Stimulated activated CD8-positive, alpha-beta memory T cell treated with anti-CD3 and anti-CD28 coated beads, Interleukin-7, amount 100 ng/mL, for 1 hour (primary cell): ENCODE measurements at places on chromosomes 13 and 19.

DNA sequence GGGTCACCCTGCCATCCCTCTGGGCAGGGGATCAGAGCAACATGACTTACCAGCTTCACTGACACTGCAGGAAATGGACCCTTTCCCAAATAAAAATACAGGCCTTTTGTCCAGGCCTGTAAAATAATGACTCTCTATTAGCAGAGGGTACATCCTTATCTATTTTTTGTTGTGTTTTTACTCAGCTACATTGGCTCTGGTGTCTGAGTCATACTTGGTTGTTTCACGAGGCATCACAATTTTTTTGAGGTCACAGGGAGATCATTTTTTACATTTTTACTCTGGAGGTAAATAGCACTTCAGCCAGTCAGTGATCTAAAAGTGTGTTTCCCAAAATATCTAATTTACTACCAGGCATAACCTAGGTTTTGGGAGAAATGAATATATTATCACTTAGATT is 6.9 kb upstream of the HTR2A start:
- DNase-seq, result no peak

GRCh38 chr13:52945348-52945747 is 83.3 kb upstream of the OLFM4 start:
- no peak for DNase-seq

GRCh38 chr13:96984051-96984508 is 10.2 kb downstream of the OXGR1 start:
- no peak for DNase-seq

GRCh38 chr19:1739960-1740629 is 13.2 kb upstream of the ONECUT3 start:
- no peak for DNase-seq

DNA sequence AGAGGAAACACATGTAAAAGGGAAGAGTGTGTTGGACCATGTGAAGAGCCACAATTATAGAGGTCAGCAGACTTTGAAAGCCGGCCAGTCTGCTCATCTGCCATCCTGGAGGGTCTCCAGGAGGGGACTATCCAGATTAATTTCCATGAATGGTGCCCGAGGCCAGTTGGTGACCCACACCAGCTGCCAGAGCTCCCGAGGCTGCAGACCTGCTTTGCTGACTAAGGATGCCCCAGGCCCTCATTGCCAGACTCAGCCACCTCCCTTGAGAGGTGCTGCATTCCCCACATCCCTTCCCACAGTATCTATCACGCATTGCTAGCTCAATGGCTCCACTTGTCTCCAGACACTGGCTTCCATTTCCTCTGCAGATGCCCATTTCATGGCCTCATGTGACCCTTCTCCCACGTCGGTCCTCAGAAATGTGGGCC is 110.3 kb downstream of the NALCN start:
- no peak for DNase-seq

GRCh38 chr13:41361491-41361890 is 50.4 kb downstream of the NAA16 start:
- no peak for DNase-seq

DNA sequence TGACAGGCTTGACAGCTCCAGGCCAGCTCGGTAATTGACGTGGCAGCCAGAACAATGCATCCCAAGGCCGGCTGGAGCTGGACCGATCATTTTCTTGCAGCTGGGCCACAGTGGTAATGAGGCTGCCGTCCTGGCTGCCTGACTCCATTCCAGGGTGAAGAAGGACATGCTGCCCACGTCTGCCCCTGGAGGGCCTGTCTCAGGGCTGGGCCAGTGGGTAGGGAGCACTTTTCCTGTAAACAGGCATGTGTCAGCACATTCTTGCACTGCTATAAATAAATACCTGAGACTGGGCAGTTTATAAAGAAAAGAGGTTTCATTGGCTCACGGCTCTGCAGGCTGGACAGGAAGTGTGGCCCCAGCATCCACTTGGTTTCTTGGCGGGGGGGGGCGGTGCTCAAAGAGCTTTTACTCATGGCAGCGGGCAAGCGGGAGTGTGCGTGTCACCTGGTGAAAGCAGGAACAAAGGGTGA is 38.1 kb upstream of the KCTD15 start:
- DNase-seq, result no peak

- DNase-seq, result no peak
Observed at GRCh38 chr13:72890546-72890945, 108.6 kb downstream of the PIBF1 start.

DNA sequence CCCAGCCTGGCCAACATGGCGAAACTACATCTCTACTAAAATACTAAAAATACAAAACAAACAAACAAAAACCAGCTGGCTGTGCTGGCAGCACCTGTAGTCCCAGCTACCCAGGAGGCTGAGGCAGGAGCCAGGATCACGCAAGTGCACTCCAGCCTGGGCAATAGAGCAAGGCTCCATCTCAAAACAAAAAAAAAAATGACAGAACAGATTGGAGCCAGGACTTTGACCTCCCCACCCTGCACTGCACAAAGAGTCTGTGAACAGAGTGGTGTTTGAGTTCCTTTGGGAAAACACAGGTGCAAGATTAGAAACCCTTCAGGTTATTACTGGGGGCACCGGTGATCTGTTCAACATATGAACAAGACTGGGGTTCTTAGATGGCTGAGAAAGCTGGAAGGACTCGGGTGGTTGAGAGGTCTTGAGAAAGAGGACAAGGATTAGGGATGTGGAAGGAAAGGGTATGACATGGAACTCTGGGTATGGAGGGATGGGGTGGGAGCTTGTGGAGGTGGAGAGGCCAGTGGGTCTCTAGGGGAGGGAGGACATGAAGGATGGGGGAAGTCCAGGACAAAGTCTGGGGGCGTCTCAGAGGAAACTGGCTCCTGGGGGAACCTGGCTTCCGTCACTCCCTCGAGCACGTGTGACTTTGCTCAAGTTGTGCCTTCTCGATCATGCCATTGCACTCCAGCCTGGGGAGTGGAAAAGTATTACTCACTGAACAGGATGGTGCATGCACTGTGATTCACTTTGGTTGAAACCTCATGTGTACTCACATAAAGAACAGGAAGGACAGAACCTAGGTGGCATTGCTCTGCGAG is 25.9 kb downstream of the RCN3 start:
- DNase-seq, result no peak
